ENCODE measurements at places on chromosomes 1 and 21. TPM values are rescaled to one million over a fixed set of nuclear protein-coding genes. Genes with fewer than 3 reads are reported as not detected.

The ZSCAN20 gene
- total RNA-seq: 1.8 TPM

The C4BPA gene
- total RNA-seq: not detected

The CAMK1G gene
- total RNA-seq: not detected

The LYSMD1 gene
- total RNA-seq: 4.3 TPM

The ECM1 gene
- total RNA-seq: 0.71 TPM

DNA sequence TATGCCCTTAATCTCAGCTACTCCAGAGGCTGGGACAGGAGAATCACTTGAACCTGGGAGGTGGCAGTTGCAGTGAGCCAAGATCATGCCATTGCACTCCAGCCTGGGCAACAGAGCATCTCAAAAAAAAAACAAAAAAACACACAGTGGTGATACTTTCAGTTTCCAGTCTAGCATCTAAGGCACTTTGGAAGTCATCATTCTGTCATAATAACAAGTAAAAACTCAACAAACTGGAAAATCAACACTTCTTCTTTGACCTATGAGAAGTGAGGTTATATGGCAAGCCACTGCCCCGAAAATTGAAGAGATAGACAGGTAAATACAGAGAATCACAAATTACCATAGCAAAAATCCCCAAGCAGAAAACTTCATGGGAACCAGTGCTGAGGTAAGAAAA is 51.9 kb downstream of the IL12RB2 start:
- DNase-seq: no peak

DNA sequence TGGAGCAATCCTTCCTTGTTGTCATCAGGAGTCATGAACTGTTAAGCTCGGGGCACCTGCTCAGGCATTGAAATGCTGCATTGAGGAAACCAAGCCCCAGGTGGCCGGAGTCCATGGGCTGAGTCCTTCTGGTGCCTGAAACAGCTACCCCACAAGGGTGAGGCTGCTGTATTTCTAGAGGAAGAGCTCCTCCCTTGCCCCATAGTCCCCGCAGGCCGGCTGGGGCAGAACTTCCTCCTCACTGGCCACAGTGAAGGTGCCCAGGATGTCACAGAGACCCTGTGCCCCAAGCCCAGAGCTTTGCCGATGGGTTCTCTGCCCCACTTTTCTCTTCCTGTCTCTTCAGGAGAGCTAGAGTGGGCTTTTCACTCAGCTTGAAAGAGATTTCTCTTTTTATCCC is 80.8 kb upstream of the GCLM start:
- no peak for DNase-seq

- DNase-seq: no peak
These were observed 13.6 kb downstream of the FHAD1 start for GRCh38 chr1:15260418-15261154.

- DNase-seq: no peak
These were observed 29.0 kb downstream of the ZSWIM5 start for GRCh38 chr1:45177452-45177851.

Measured in activated CD8-positive, alpha-beta T cell treated with anti-CD3 and anti-CD28 coated beads, Interleukin-2, amount 10 ng/mL, durations not matched to agents 7 days and 5 days (primary cell).